Effector memory CD4-positive, alpha-beta T cell (primary cell): ENCODE measurements at places on chromosomes 4 and X.
A peak's percentile ranks its signal among the peaks of the same experiment; 100 is the strongest.

- DNase-seq, result no peak
Observed at GRCh38 chr4:188270273-188271069, 131.2 kb downstream of the TRIML1 start.

DNA sequence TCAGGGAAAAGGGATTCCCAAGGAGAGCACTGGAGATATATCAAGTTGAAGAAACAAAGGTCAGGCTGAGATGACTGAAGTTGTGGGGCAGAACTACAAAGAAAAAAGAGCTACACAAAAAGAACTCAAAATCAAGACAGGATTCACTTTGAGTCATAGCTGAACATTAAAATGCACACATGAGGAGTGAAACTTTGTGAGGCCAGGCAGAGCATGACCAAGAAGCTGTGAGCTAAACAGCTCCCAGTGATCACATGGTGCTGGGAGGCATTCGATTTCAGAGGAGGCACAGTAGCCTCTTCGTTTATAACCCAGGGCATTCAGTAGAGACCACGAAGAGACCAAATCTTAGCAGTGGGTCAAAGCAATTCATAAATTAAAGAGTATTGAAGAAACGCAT is 145.3 kb downstream of the ATRX start:
- no peak for DNase-seq

- no peak for DNase-seq
Observed at GRCh38 chr4:75179510-75179909, 246.6 kb downstream of the PARM1 start.

- DNase-seq, result peak; percentile 28
Observed at GRCh38 chrX:129759576-129760061, 20.1 kb upstream of the SASH3 start.

DNA sequence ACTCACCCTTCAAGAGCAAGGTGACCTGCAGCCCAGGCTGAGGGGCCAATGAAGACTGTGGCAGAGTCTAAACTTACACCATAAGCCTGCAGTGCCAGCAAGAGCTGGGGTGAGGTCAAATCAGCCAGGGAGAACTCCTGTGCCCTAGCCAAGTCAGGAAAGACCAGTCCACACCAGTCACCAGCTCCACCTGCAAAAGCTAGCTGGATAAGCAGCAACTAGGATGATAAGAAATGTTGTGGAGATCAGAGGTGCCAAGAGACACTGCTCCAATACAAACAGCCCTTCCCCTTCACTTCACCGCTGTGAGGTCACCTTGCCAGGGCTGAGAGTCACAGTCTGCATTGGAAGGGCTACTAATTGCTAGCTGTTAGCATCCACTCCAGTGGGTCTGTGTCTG is 31.3 kb downstream of the NIPAL1 start:
- no peak for DNase-seq

- DNase-seq, result no peak
Observed at GRCh38 chr4:150547154-150547838, 34.7 kb upstream of the MAB21L2 start.

DNA sequence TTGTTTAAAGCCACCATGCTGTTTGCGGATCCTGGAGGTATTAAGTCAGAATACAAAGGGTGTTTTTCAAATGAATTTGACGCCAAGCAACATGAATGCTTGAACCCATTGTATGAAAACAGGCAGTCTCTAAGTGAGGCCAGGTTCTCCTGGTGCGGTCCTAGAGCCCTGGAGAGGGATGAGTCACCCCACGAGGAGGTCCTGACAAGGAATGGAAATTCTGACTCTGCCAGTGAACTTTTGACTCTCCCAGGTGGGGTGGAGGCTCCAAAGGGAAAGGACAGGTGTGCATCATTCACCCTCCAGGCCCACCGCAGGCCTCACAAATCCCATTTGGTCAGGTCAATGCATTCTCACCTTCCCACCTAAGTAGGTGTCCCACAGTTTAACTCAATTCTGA is 1.5 kb downstream of the TRIM2 start:
- no peak for DNase-seq

DNA sequence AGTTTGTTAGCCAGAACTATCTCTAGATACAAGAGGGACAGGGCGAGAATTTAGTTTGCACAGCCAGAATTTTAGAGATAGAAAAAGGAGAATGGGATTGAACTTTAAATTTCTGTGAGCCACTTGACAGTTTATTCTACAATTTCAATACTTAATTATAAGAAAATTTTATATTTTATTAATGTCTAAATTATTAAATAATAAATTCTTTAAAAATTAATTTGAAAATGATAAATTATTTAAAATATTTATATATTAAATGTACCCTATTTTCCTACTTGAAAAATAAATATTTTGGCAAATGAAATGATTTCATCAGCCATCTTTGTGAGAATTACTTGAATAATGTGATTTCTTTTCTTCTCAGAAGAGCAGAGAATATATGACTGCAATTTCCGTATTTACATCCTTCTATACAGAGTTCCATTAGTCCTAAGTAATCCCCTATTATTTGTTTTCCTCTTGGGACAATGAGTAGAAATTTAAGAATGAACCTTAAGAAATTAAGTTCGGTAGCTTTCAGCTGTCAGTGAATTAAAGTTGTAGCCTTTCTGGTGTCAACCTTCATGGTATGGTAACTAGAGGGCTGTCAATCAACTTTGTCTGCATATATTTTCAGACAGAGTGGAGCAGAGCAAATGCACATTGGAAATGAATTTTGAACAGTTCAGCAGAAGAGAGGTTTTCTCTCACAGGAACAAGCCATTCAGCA is 763.9 kb downstream of the PCDH18 start:
- no peak for DNase-seq

DNA sequence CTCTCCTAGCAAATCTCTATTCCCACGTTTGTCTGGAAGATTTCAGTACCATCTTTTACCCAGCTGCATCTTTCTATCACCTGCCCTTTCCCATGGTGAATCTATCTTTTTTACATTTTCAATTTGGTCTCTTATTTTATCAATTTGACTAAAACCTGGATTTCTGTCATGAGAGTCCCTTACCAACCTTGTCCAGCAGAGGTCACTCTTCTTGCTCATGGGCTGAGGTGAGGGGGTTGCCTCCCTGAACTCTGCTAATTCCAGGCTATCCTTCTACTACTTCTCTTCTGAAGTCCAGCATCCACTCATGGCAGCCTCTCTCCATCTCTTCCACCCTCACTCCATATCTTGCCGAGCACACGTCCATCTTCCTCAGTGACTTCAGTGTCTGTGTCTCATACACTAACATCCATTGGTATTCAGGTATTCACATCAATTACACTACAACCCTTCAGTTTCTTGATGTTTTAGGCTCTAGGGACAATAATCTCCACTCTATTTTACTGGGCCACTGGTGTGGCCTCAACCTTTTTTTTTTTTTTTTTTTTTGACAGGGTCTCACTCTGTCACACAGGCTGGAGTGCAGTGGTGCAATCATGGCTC is 17.8 kb upstream of the ZNF827 start:
- no peak for DNase-seq

GRCh38 chrX:37752936-37753335 is 26.9 kb upstream of the CYBB start:
- no peak for DNase-seq

DNA sequence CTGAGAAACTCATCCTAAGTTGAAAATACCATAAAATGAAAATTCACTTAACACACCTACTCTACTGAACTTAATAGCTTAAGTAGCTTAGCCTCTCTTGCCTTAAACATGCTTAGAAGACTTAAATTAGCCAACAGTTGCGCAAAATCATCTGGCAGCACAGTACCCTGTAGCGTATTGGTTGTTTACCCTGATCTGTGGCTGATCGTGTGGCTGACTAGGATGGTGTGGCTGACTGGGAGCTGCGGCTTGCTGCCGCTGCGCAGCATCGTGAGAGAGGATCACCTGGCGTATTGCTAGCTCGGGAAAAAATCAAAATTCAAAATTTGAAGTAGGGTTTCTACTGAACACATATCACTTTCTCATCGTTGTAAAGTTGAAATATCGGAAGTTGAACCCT is 6.3 kb downstream of the RUFY3 start:
- no peak for DNase-seq

GRCh38 chrX:26254436-26254835 is 38.5 kb downstream of the MAGEB5 start:
- no peak for DNase-seq

GRCh38 chr4:69057620-69058409 is 38.5 kb upstream of the UGT2B7 start:
- DNase-seq, result no peak

GRCh38 chrX:37895795-37896510 is 48.6 kb upstream of the DYNLT3 start:
- DNase-seq, result no peak

DNA sequence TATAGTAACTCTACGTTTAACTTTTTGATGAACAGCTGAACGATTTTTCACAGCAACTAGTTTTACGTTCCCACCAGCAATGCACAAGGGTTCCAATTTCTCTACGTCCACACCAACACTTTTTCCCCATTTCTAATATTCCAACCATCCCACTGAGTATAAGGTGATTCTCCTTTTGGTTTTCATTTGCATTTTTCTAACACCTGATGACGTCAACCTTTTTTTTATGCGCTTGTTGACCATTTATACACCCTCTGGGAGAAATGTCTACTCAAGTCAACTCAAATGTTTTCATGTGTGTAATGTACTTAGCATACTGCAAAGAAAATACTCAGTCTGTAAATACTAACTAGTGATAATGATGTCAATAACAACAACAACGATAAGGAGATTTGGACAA is 177.2 kb upstream of the TENM3 start:
- no peak for DNase-seq

DNA sequence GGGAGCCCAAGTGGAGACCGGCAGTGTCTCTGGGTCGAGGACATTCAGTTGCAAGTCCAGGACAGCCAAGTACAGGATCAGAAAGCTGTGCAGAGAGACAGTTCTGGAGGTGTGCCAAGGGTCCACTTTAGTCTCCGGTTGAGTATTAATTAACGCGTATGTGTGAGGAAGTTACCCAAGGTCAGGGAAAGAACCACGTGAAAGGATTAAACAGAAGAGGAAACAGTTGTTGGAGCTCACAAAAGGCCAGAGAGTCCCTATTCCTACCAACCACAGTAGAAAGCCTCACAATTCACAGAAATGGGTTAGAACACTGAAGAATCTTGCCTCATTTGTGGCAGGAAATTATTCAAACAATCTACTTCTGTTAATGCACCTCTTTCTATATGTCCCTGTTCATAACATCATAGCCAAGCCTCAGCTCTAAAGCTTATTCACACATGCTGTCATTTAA is 17.9 kb upstream of the NSUN7 start:
- no peak for DNase-seq

GRCh38 chr4:7444731-7445130 is 10.0 kb upstream of the PSAPL1 start:
- no peak for DNase-seq

- no peak for DNase-seq
Observed at GRCh38 chr4:136329042-136329662, 1203.1 kb downstream of the PCDH18 start.

DNA sequence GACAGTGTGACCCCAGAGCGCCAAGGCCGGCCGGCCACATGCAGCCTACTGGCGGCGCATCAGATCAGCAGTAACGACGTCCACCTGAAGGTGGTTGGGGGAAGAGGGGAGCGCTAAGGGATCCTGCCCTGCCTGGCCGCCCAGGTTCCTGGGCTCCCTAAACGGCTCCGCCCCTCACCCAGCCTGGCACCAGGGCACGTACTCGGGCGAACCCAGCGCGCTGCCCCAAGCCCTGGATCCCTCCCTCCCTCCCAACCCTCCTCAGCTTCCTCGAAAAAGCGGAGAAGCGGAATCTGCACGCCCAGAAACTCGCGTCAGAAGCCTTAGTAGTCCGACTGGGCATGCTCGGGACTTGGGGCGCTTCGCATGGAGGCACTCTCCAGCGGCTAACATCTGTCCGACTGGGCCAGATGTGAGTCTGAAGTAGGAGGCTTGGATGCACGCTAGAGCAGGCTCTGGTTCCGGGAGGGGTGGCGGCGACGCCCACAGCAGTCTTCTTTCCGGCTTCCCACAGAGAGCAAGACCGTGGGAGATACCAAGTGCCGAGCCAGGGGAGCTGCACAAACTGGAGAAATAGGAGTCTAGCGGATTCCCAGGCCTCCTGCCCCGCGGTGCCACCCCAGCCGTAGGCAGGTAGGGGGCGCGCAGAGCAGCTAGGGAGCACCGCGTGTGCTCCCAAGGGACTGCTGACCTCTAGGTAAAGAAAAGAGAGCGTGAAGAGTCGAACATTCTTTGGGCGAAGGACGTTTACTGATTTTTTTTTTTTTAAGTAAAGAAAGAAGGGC is 114.3 kb upstream of the TEX13C start:
- no peak for DNase-seq

DNA sequence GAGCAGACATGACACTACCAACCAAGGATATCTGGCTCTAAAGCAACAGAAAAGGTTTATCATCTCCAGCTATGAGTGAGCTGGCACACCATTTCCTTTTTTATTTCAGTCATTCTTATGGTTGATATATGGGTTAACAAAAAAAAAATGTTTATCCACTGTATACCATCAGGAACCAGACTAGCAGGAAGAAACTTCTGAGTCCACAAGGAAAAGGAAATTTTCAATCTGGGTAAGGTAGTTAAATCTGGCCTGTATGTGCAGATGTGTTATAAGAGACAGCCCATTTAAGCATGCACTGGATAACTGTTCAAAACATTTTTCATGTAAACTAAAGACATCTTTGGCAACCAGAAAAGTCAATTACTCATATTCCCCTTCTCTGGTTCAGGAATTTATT is 35.0 kb downstream of the AMMECR1 start:
- DNase-seq, result no peak

DNA sequence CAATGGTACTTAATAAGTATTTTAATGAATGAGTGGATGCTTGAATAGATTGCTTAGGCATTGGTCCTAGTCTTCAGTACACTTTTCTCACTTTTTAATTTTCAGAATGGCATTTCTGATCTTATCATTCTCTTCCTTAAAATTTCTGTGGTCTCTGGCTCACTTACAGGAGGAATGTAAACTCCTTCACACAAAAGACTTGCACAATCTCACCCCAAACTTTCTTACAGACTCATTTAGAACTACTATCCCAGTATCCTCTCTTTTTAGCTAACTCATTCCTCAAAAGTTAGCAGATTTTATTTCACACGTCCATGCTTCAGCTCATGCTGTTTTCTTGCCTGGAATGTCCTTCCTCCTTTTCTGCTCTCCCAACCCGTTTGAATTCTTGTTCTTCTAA is 350.1 kb downstream of the GRXCR1 start:
- no peak for DNase-seq

DNA sequence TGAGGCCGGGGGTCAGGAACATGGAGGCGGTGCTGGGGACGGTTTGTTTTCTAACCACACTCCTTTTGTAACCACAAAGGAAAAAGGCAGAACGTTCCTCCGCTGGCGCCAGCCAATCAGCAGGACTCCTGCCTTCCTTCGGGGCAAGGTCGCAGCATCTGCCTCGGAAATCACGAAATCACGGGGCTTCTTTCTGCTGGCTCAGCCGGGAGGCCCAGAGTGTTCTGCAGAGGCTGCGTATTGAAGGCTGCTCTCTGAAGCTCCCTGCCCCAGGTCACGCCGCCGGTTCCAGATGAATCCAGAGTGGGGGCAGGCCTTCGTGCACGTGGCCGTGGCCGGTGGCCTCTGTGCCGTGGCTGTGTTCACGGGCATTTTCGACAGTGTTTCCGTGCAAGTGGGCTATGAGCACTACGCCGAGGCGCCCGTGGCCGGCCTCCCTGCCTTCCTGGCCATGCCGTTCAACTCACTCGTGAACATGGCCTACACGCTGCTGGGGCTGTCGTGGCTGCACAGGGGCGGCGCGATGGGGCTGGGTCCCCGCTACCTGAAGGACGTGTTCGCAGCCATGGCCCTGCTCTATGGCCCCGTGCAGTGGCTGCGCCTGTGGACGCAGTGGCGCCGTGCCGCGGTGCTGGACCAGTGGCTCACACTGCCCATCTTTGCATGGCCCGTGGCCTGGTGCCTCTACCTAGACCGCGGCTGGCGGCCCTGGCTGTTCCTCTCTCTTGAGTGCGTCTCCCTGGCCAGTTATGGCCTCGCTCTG is 9.4 kb downstream of the TMEM187 start:
- peak; percentile 47 for DNase-seq
